ENCODE measurements at places on chromosomes 2 and 18. TPM values are rescaled to one million over a fixed set of nuclear protein-coding genes. Genes with fewer than 3 reads are reported as not detected.
A peak's percentile ranks its signal among the peaks of the same experiment; 100 is the strongest.

Gene FBXO15
- total RNA-seq, result 1.6 TPM

Gene GLS
- 242 TPM for total RNA-seq

Gene GNAL
- 0.21 TPM for total RNA-seq

Gene LINC00305
- not detected for total RNA-seq

Gene OR6B2
- total RNA-seq, result not detected

Gene PASK
- 88.1 TPM for total RNA-seq

Gene TUBB6
- total RNA-seq, result 5.4 TPM

DNA sequence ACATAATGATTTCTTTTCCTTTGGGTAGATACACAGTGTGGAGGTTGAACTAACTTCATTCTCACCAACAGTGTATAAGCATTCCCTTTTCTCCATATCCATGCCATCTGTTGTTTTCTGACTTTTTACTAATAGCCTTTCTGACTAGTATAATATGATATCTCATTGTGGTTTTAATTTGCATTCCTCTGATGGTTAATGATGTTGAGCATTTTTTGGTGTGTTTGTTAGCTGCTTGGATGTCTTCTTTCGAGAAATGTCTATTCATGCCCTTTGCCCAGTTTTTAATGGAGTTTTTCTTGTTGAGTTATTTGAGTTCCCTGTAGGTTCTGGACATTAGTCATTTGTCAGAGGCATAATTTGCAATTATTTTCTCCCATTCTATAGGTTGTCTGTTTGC lies 59.8 kb downstream of the MARCHF4 start:
- H3K4me3 ChIP-seq, result no peak overlapping the region
- no peak overlapping the region for H3K27ac ChIP-seq
- H3K27me3 ChIP-seq, result no peaks in the 10 kb centered on the region
- no peaks in the 10 kb centered on the region for H3K36me3 ChIP-seq
- DNase-seq, result no peak
- no peaks in the 10 kb centered on the region for H3K4me1 ChIP-seq

GRCh38 chr2:48278590-48278989 lies 251.4 kb upstream of the STON1 start:
- no peak for DNase-seq
- no peak overlapping the region for H3K4me3 ChIP-seq
- peaks cover 5% of the 10 kb centered on the region for H3K36me3 ChIP-seq

DNA sequence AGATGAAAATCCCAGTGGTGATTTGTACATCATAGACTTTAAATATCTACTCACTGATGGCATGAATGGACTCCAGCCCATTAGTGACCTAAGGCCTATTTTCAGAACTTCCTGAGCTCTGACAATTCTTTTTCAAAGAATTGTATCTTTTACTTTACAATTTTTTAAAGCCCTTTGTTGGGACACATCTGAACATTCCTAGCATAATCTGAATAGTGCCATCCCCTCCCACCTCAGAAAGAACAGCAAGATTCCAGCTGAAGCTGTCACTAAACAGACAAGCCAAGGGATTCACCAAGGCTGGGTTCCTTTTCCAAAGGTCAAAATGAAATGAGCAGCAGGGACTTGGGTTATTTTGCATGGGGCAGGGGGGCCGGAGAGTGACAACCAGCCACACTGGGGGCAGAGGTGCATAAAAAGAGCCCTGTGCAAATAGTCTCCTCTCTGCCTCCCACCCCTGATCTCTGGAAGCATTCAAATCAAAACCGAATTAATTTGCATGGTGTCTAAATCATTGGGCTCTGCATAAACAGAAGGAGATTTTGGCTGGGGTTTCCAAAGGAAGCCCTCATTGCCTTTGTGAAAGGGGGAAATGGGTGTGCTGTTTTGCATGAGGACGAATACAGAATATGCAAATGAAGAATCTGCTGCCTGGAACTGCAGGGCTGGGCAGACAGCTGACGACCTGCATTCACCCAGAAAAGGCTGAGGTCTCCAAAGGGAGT lies 17.2 kb downstream of the EPHA4 start:
- H3K27ac ChIP-seq, result peak overlapping the region; percentile 76
- H3K36me3 ChIP-seq, result no peaks in the 10 kb centered on the region
- peak; percentile 52 for DNase-seq
- H3K4me1 ChIP-seq, result peaks cover 48% of the 10 kb centered on the region
- no peaks in the 10 kb centered on the region for H3K27me3 ChIP-seq
- H3K4me3 ChIP-seq, result peak overlapping the region; percentile 46

GRCh38 chr2:199668645-199669044 lies 182.3 kb downstream of the FTCDNL1 start:
- H3K36me3 ChIP-seq, result no peaks in the 10 kb centered on the region
- no peak for DNase-seq
- H3K4me3 ChIP-seq, result no peak overlapping the region
- H3K4me1 ChIP-seq, result no peaks in the 10 kb centered on the region

GRCh38 chr2:216006164-216006663 lies 7.1 kb downstream of the MREG start:
- H3K27ac ChIP-seq, result peak overlapping the region; percentile 85
- H3K27me3 ChIP-seq, result no peaks in the 10 kb centered on the region
- peak overlapping the region; percentile 42 for H3K4me3 ChIP-seq
- no peaks in the 10 kb centered on the region for H3K36me3 ChIP-seq

DNA sequence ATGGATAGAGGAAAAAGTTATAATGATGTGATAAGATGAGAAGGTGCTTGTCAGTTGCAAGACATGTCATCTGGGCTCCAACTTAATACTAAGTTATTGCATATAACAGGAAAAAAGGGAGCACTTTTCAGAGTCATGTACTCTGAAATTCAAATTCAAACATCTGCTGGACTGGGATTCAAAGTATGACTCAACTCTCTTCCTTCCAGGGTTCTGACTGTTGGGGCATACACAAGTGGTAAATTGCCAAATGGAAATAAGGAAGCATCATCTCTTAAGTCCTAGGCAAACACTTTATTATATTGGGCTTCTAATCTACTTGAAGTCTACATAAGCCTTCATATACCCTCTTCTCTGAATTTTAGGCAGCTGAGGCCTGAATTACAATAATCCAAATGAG lies 44.9 kb downstream of the ZBTB14 start:
- H3K27me3 ChIP-seq, result peaks cover 5% of the 10 kb centered on the region
- no peak overlapping the region for H3K4me3 ChIP-seq
- H3K4me1 ChIP-seq, result no peaks in the 10 kb centered on the region
- DNase-seq, result no peak
- H3K27ac ChIP-seq, result no peak overlapping the region

- peaks cover 6% of the 10 kb centered on the region for H3K36me3 ChIP-seq
- H3K27ac ChIP-seq, result peak overlapping the region; percentile 83
- no peak overlapping the region for H3K4me3 ChIP-seq
- H3K27me3 ChIP-seq, result no peaks in the 10 kb centered on the region
- H3K4me1 ChIP-seq, result peaks cover 62% of the 10 kb centered on the region
These were observed 34.9 kb downstream of the CDC42EP3 start for GRCh38 chr2:37636381-37637066.

DNA sequence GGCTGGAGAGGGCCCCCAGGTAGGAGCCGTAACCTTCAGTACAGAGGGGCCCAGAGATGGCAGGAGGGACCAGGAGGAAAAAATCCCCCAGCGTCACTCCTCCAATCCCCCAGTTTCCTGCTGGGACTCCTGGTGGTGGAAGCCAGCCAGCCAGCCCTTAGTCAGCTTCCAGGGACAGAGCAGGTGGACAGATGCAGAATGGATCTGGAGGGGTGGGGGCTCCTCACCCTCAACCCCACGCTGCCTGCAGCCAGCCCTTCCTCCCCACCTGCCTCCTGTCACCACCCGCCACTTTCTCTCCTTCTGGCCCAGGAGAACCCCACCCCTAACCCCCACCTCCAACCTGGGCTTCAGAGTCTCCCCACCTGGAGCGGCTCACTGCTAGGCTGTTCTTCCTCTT lies 21.1 kb downstream of the EMX1 start:
- no peak overlapping the region for H3K27ac ChIP-seq
- no peak for DNase-seq
- H3K4me1 ChIP-seq, result no peaks in the 10 kb centered on the region

DNA sequence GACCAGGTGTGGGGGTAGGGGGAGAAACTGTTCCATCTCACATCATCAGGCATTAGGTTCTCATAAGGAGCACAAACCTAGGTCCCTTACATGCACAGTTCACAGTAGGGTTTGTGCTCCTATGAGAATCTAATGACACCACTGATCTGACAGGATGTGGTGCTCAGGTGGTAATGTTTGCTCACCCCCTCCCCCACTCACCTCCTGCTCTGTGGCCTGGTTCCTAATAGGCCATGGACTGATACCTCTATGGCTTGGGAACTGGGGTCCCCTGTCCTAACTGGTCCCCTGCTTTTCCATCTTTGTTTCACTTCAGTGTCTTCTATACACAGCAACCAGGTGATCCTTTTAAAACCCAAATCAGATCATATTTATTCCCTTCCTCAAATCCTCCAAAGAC lies 267.8 kb downstream of the TNS1 start:
- H3K36me3 ChIP-seq, result no peaks in the 10 kb centered on the region
- no peak overlapping the region for H3K4me3 ChIP-seq
- peaks cover 19% of the 10 kb centered on the region for H3K4me1 ChIP-seq
- H3K27ac ChIP-seq, result no peak overlapping the region
- no peak for DNase-seq

- H3K4me1 ChIP-seq, result no peaks in the 10 kb centered on the region
- H3K27me3 ChIP-seq, result peaks cover 20% of the 10 kb centered on the region
These were observed 6.8 kb upstream of the DCDC2C start for GRCh38 chr2:3696545-3696944.

DNA sequence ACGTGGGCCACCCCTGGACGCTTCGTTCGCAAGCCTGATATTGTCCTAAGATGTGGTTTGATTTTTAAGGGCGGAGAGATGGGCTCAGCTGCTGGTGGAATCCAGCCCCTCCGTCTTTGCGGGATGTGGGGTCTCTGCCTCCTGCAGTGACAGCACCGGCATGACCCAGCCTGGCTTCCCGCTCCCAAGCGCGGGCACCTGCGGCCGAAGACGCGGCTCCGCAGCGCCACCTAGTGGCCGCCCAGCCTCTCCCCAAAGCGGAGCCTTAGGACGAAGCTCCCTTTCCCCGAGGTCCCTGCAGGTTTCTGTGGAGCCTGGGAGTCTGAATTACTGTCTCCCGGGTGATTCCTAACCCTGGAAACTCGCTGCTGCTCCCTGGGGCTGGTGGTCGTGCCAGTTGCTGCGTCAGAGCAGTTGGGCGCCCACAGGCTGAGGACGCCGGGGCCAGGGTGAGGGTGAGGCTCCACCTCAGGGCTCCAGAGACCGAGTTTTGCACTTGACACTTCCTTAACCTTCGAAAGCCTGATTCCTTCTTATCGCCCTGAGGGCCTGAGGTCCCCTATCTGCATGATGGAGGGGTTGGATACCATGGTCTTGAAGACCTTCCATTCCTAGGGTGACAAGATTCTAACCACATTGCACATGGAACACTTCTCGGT lies 137.5 kb downstream of the TPO start:
- peaks cover 4% of the 10 kb centered on the region for H3K27me3 ChIP-seq
- no peak overlapping the region for H3K27ac ChIP-seq
- peak; percentile 80 for DNase-seq

DNA sequence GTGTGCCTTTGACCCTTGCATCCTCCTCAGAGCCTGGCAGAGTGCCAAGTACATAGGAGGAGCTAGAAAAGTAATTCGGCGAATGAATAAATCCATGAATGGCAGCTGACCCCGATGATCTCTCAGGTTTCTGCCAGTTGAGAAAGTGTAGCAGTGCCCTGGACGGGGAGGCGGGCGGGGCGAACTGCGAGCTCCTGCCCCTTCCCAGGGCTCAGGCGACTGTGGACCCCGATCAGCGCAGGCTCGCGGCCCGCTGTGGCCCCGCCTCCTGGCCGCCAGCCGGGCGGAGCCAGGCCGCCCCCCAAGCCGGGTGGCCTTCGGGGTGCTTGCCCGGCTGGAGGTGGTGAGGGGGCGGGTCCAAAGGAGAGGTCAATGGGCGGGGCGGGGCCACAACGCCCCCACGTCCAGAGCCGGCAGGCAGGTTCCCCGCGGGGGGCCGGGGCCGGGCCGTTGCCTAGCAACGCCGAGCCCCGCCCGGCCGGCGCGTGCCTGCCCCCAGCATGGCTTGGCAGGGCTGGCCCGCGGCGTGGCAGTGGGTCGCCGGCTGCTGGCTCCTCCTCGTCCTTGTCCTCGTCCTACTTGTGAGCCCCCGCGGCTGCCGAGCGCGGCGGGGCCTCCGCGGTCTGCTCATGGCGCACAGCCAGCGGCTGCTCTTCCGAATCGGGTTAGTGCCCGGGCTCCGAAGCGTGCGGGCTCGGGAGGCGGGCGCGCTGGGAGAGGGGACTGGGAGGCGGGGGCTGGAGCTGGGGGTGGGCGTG lies 30.6 kb upstream of the TMBIM1 start:
- H3K36me3 ChIP-seq, result no peaks in the 10 kb centered on the region
- H3K4me1 ChIP-seq, result peaks cover 39% of the 10 kb centered on the region

GRCh38 chr2:40642237-40642636 lies 190.3 kb upstream of the SLC8A1 start:
- H3K36me3 ChIP-seq, result no peaks in the 10 kb centered on the region
- no peaks in the 10 kb centered on the region for H3K4me1 ChIP-seq
- H3K4me3 ChIP-seq, result no peak overlapping the region
- no peak overlapping the region for H3K27ac ChIP-seq
- DNase-seq, result no peak
- H3K27me3 ChIP-seq, result no peaks in the 10 kb centered on the region

- H3K36me3 ChIP-seq, result no peaks in the 10 kb centered on the region
- peaks cover 9% of the 10 kb centered on the region for H3K27me3 ChIP-seq
- no peaks in the 10 kb centered on the region for H3K4me1 ChIP-seq
- no peak overlapping the region for H3K4me3 ChIP-seq
- DNase-seq, result no peak
These were observed 130.3 kb upstream of the SATB2 start for GRCh38 chr2:199588054-199588453.

- no peaks in the 10 kb centered on the region for H3K36me3 ChIP-seq
- no peak overlapping the region for H3K4me3 ChIP-seq
- no peak overlapping the region for H3K27ac ChIP-seq
- no peak for DNase-seq
- no peaks in the 10 kb centered on the region for H3K4me1 ChIP-seq
- H3K27me3 ChIP-seq, result no peaks in the 10 kb centered on the region
These were observed 217.8 kb downstream of the BCL11A start for GRCh38 chr2:60335533-60336237.

DNA sequence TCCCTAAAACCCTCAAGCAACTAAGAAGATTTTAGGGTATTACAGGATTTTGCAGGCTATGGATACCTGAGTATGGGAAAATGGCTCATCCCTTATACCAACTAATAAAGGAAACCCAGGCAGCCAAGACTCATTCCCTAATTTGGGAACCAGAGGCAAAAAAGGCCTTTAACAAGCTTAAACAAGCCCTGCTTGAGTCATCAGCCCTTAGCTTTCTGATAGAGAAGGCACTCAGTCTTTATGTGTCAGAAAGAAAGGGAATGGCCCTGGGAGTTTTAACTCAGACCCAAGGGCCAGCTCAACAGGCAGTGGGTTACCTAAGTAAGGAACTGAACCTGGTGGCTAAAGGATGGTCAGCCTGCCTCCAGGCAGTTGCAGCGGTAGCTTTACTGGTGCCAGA lies 96.9 kb upstream of the RMP24 start:
- no peak for DNase-seq
- no peaks in the 10 kb centered on the region for H3K4me1 ChIP-seq
- H3K4me3 ChIP-seq, result no peak overlapping the region
- H3K27ac ChIP-seq, result no peak overlapping the region
- H3K36me3 ChIP-seq, result no peaks in the 10 kb centered on the region
- no peaks in the 10 kb centered on the region for H3K27me3 ChIP-seq

Data from activated CD4-positive, alpha-beta T cell treated with anti-CD3 and anti-CD28 coated beads for 36 hours (primary cell).